ENCODE measurements at places on chromosomes 16 and 17.

DNA sequence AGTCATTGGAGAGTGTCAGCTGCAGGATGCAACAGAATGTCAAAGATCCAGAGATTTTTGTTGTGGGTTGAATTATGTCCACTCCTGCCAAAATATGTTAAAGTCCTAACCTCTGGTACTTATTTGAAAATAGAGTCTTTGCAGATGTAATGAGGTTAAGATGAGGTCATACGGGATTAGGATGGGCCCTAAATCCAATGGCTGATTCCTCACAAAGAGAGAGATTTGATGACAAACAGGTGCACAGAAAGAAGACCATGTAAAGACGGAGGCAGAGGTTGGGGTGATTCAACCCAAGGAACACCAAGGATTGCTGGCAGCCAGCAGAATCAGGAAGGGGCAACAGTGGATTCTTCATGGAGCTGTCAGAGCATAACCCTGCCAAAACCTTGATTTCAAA, 34.5 kb upstream of the USP22 start:
- no peak for DNase-seq

DNA sequence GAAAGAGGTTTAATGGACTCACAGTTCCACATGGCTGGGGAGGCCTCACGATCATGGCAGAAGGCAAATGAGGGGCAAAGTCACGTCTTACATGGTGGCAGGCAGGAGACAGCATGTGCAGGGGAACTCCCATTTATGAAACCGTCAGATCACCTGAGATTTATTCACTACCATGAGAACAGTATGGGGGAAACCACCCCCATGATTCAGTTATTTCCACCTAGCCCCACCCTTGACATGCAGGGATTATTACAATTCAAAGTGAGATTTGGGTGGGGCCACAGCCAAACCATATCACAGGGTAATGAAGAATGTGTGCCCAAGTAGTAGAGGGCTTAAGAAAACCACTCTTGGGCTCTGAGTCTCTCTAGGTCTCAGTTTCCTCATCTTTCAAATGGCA, 85.1 kb downstream of the PRKCB start:
- DNase-seq: peak; percentile 19

- no peak for DNase-seq
These were observed 10.7 kb downstream of the GNAO1 start for GRCh38 chr16:56202036-56202435.

DNA sequence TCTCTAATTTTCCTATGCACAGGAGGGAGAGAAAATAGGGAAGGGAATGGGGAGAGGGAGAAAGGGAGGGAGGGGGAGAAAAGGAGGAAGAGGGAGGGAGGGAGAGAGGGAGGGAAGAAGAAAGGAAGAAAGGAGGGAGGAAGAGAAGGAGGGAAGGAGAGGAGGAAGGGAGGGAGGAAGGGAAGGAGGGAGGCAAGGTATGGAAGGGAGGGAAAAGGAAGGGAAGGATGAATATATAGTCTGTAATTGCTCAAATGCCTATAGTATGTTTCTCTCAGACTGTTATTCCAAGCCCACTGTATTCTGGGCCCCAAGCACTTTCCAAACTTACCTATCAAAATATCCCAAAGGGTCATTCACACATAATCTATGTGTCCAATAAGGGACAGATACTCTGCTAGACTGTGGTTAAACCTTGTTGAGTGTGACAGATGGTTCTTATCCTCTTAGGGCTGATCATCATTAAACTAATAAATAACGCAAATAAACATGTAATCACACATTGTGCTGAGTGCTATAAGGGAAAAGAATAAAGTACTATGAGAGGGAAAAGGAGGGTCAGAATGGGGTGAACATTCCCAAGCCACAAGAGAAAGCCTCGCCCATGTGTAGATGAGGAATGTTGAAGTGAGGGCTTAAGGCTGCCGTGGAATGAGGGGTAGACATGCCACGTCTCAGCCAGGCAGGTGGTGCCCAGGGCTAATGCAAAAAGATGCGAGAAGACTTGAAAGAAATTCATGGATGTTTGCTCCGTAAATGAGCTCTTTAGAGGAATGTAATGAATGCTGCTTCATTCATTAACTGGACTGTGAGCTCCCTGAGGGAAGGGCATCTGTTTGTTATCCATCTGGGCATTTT, 30.6 kb downstream of the ASIC2 start:
- no peak for DNase-seq

DNA sequence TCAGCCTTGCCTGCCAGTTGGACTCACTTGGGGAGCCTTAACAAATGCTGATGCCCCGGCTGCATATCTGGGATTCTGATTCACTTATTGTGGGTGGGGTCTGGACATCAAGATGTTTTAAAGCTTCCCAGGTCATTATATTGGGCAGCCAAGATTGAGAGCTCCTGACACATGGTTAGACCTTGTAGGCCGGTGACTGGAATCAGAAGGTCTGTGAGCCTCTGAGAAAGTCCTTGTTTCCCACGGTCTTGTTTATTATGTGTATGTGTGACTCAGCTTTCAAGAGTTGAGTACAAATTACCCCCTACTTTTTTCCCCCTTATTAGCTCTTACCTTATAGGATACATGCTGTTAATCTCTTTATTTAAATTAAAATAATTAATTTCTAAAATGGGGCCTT, 103.5 kb downstream of the ABCC1 start:
- no peak for DNase-seq

DNA sequence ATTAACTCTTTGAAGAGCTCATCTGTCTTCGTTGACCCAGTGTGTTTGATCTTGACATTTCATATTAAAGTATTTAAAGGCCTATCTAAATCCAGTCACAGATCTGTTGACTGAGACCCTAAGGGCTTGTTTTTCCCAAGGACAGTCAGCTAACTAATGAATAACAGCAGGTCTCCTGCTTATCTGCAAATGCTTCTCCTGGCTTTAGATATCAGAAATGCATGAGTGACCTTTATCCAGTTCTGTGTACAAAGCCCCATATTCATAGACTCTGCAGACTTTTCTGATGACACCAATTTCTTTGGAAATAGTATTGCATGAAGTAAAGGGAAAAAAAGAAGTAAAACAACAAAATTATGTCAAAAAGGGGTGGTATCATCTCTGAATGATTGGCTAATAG, 70.3 kb downstream of the YPEL2 start:
- no peak for DNase-seq

- peak; percentile 83 for DNase-seq
These were observed 24.2 kb downstream of the FAM117A start for GRCh38 chr17:49739641-49740271.

GRCh38 chr17:77485089-77485833, 344.5 kb downstream of the SEC14L1 start:
- DNase-seq: no peak

GRCh38 chr17:12637015-12637414, 28.7 kb upstream of the MYOCD start:
- no peak for DNase-seq

Data from activated CD4-positive, alpha-beta T cell treated with anti-CD3 and anti-CD28 coated beads, Interleukin-2, amount 50 U/mL, for 48 hours (primary cell).